Panc1 (cell line): ENCODE measurements at places on chromosomes 3 and 15. TPM values are rescaled to one million over a fixed set of nuclear protein-coding genes. Genes with fewer than 3 reads are reported as not detected.

GRCh38 chr15:45812200-45812599, 177.4 kb downstream of the SQOR start:
- no peak overlapping the region for H3K27ac ChIP-seq
- no peak for DNase-seq
- H3K4me1 ChIP-seq = no peaks in the 10 kb centered on the region
- H3K4me3 ChIP-seq = no peak overlapping the region
- no peaks in the 10 kb centered on the region for H3K27me3 ChIP-seq

DNA sequence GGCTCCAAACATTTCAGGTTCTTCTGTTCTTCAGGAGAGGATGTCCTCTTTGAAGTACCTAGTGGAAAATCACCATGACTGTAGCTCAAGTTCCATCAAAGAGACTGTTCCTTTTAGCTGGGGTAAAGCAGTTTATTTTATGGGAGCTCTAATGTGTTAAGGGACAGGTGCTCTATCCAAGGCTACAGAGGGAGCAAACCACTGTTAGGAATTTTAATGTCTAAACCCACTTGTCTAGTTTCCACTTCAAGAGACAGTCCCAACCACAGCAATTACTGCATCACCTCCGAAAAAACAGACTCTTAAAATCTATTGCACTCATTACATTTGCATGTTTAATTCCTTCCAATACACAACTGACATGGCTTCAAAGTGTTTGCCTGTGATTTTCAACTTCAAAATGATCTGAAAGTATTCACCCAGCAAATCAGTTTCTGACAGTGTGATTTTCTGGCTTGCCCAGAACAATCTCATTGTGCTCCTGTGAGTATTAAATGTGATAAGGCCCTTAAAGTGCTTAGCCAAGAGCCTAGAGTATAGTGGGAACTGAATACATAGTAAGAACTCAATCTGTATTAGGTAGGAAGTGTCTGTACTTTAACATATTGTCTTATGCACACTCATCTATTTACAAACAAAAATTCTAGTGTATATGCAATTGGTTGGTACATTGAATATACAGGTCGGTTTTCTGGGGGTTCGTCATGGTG, 266.5 kb upstream of the CCDC54 start:
- DNase-seq = no peak
- no peak overlapping the region for H3K4me3 ChIP-seq
- H3K27ac ChIP-seq = no peak overlapping the region
- no peaks in the 10 kb centered on the region for H3K27me3 ChIP-seq

GRCh38 chr3:49500732-49501609, 30.9 kb downstream of the DAG1 start:
- H3K27me3 ChIP-seq = no peaks in the 10 kb centered on the region
- no peak for DNase-seq
- no peak overlapping the region for H3K27ac ChIP-seq
- no peaks in the 10 kb centered on the region for H3K4me1 ChIP-seq
- no peaks in the 10 kb centered on the region for H3K36me3 ChIP-seq
- no peak overlapping the region for H3K4me3 ChIP-seq

- no peak for DNase-seq
- H3K4me1 ChIP-seq = peaks cover 23% of the 10 kb centered on the region
- H3K36me3 ChIP-seq = peaks cover 11% of the 10 kb centered on the region
- peak overlapping the region; percentile 95 for H3K4me3 ChIP-seq
Measured at GRCh38 chr3:129161860-129162271, 1.0 kb upstream of the ISY1 start.

GPR156 gene
- total RNA-seq = 0.39 TPM

DNA sequence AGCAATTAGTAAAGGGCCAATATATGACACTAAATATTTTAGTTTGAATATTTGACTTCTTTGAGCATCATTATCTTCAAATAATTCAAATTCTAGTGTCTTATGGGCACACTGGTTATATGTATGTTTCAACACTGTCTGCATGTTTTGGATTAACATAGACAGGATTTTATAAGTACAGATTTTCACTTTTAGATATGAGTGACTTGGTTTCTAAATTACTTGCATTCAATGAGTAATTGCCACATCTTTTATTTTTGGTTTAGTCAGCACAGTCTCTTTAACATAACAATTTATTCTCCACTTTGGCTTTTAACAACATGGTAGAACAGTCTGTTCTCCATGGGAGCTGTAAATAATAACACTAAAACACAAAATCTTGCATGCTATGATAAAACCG, 674.8 kb downstream of the TBL1XR1 start:
- H3K27me3 ChIP-seq = no peaks in the 10 kb centered on the region
- H3K4me1 ChIP-seq = no peaks in the 10 kb centered on the region
- no peak overlapping the region for H3K4me3 ChIP-seq
- DNase-seq = no peak
